Astrocyte of the cerebellum (primary cell): ENCODE measurements at places on chromosomes 3 and 15.

GRCh38 chr3:39222462-39222861, 30.1 kb upstream of the XIRP1 start:
- no peak for DNase-seq

DNA sequence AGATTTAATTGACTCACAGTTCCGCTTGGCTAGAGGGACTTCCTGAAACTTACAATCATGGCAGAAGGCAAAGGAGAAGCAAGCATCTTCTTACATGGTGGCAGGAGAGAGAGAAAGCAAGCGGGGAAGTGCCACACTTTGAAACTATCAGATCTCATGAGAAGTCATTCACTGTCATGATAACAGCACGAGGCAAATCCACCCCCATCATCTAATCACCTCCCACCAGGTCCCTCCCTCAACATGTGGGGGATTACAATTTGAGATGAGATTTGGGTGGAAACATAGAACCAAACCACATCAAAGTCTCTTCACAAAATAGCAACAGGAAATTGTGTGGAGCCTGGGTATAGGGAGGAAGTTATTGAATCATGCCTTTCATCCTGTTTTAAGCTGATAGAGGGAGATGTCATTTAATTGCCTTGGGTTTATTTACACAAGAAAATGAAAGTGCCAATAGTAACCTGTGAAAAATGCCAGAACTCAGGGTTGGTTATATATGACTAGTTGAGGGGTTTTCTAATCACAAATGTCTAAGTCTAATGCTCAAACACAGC, 624.8 kb upstream of the LMCD1 start:
- no peak for DNase-seq

GRCh38 chr3:57160076-57160764, 4.9 kb downstream of the IL17RD start:
- no peak for DNase-seq

GRCh38 chr15:92751528-92751927, 96.0 kb upstream of the FAM174B start:
- no peak for DNase-seq

DNA sequence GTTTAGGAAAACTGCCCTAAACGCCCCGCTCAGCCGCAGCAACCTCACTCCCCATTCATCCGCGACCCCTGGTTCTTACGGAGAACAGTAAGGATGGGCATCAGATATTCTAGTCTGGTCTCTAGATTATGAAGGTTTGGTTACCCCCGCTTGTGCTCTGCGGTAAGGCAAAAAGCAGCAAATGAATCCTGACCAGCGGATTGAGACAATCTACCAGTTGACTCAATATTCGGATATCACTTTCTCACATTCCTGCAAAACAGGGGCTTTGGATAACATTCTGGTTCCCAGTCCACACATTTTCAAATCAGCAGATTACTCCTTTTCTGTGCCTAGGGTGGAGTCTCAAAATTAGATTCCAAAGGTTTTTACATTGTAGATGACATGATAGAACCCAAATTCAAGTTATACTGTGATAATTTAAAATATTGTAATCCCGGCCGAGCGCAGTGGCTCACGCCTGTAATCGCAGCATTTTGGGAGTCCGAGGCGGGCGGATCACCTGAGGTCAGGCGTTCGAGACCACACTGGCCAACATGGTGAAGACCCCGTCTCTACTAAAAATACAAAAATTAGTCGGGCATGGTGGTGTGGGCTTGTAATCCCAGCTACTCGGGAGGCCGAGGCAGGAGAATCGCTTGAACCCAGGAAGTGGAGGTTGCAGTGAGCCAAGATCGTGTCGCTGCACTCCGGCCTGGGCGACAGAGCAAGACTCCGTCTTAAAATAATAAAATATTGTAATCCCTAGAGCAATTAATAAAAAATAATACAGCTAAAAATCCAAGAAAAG, 1.1 kb upstream of the CYFIP1 start:
- DNase-seq: no peak

- no peak for DNase-seq
These were observed 236.3 kb downstream of the MEX3B start for GRCh38 chr15:81809543-81809942.

- no peak for DNase-seq
These were observed 32.8 kb downstream of the ZBTB38 start for GRCh38 chr3:141401095-141401494.

GRCh38 chr15:39265261-39265660, 315.6 kb upstream of the THBS1 start:
- DNase-seq: no peak

- DNase-seq: peak; percentile 22
These were observed 25.9 kb downstream of the GALNT15 start for GRCh38 chr3:16200411-16200810.

DNA sequence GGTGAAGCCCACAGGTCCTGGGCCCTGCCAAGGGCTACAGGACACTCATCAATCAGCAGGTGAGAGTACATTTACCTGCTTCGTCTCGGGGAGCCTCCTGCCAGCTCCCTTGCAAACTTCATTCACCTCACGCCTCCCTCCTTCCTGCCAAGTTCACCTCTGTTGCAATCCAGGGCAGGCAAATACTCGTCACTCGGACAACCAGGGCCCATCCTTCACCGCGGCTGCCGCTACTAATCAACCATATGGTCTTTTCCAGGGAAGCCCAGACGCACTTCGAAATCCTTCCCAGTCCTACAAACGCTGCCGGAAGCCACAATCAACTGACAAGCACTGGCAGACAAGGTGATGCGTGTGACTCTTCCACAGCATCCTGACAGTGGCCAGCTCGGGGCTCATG, 200.7 kb upstream of the NSMCE3 start:
- no peak for DNase-seq

- no peak for DNase-seq
These were observed 70.2 kb downstream of the MYRIP start for GRCh38 chr3:39879581-39879980.

DNA sequence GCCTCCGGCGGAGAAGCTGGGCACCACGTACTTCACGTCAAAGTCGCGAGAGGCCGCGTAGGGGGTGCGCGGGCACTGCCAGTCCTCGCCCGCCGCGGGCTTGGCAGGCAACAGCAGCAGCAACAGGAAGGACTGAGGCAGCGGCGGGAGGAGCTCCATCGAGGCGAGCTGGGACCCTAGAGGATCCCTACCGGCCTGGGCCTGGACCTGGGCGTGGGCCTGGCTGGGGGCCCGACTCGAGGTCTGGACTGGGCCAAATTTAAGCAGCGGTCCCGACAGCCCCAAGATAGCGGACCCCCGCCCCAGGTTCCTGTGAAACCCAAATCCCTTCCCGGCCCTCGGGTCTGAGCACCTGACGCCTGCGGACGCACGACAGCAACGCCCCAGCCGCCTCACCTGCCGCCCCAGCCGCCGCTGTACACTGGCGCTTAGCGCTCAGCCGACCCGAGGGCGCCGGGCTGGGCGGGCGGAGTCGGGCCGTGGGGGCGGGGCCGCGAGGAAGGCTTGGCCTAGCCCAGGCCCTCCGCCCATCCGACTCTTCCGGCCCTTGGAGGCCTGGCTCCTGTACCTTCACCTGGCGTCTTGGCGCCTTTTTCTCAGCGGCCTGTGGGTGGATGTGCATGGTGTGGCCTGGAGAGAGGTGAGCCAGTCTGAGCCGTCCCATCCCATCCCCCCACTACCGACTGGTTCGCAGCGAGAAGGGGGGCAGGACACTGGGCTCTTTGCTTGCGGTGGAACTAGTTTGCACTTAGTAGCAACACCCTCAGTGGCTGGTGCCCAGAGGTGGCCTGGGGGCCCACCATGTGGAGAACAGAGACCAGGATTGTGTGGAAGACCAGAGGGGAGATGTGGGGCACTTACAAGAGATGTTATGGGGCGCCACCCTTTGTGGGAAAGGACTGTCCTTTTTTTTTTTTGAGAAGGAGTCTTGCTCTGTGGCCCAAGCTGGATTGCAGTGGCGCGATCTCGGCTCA, at the start of gene MST1R:
MST1R (minus strand) TSS at position 423 of the 974 bp plus-strand sequence; CDS start at position 159, 264 bp downstream.
- no peak for DNase-seq

GRCh38 chr3:186098740-186099139, 10.1 kb downstream of the ETV5 start:
- no peak for DNase-seq

DNA sequence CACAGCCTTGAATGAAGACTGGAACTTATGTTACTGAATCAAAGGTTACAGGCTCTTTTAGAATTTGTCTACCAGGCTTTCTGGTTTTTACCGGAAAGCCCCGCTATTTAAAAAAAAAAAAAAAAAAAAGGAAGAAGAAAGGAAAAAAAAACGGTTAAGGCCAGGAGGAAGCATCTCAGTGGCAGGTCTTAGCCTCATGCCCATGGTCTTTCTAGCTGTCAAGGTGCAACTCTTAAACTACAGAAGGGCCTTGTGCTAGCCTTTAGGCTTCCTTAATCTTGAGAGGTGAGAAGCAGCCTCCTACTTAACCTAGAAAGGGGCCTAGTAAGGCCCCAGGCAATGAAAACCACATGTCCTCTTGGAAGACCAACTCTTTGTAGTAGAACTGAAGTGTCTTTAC, 77.5 kb downstream of the TBC1D5 start:
- DNase-seq: no peak

- DNase-seq: peak; percentile 60
These were observed 49.5 kb upstream of the SLC9A9 start for GRCh38 chr3:143897576-143898295.

- DNase-seq: peak; percentile 34
These were observed 569.6 kb upstream of the ROBO2 start for GRCh38 chr3:76470285-76470684.

DNA sequence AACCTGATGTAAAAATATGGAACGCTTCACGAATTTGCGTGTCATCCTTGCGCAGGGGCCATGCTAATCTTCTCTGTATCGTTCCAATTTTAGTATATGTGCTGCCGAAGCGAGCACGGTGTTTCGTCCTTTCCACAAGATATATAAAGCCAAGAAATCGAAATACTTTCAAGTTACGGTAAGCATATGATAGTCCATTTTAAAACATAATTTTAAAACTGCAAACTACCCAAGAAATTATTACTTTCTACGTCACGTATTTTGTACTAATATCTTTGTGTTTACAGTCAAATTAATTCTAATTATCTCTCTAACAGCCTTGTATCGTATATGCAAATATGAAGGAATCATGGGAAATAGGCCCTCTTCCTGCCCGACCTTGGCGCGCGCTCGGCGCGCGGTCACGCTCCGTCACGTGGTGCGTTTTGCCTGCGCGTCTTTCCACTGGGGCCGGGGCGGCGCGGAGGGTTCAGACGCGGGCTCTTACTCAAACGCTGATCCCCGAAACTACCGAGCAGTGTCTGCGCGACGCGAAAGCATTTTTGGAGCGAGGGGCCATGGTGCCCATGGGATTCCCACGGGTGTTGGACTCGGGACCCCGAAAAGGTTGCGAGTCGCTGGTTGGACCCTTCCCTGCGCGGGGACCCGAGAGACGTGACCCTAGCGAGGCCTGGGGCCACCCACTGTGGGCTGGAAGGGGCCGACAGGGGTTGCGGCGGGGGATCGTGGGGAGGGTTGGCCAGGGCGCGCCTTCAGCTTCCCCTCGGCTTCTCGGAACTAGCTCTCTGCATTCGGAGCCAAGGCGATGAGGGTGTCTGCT, at the start of gene RNU6-1:
RNU6-1 (minus strand) TSS at position 117 of the 820 bp plus-strand sequence.
- peak; percentile 76 for DNase-seq

DNA sequence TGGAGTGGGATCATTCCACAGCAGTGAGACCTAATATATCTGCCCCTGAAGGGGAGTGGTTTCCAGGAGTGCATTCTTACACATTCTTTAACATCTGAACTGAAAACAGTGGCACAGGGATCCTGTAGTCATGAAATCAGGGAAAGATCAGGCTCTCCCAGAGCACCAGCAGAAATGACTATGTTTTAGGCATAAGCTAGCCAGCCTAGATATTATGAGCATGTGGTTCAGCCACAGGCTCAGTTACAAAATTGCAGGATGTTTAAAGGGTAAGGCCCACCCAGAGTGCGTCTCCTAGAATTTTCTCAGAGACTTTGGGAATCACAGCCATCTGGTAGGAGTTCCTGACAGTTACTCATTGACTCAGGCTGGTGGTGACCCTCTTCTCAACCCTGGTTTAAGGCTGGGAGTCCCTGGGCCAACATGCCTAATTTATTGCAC, 20.9 kb downstream of the FSTL1 start:
- no peak for DNase-seq

- no peak for DNase-seq
These were observed 75.0 kb upstream of the CNTN6 start for GRCh38 chr3:1017870-1018269.

DNA sequence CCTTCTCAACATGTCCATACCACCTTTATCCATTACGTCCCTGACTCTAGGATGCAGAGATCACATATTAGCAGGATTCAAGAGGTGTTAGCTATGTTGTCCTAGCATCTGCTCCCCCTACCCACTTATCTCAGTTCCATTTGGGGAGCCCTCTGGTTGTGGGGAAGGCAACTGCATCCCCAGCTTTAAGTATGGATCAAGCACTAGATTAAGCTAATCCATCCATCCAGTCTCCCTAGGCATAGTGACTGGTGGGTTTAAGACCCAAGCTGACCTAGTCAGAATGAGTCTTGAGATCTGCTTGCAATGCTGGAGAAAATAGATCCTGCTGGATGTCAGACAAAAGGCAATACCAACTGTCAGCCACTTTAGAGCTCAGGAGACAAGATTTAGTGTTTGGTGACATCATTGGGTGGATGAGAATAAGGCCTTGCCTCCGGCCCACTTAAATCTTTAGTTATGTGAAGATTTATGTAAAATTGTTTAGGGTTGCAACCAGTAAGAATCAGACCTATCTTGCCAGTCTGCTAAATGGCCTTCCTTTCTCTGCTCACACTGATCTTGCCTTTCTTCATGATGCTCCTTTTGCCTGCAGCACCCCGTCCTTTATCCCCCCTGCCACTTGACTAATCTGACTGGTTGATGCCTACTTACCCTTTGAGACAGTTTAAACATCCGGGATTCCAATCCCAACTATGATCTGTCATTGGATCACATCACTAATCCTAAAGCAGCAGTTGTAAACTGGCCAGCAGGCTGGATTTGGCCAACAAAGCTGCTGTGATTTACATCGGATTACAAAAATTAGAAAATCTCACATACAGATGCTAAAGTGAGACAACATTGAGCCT, 2.1 kb upstream of the ISY1 start:
- no peak for DNase-seq

GRCh38 chr15:101024073-101024695, 105.0 kb downstream of the LRRK1 start:
- peak; percentile 62 for DNase-seq

GRCh38 chr3:125403789-125404188, 28.7 kb upstream of the ZNF148 start:
- no peak for DNase-seq

GRCh38 chr15:45434078-45434567, 55.8 kb upstream of the GATM start:
- no peak for DNase-seq

GRCh38 chr3:89851974-89852621, 744.7 kb downstream of the EPHA3 start:
- peak; percentile 16 for DNase-seq

DNA sequence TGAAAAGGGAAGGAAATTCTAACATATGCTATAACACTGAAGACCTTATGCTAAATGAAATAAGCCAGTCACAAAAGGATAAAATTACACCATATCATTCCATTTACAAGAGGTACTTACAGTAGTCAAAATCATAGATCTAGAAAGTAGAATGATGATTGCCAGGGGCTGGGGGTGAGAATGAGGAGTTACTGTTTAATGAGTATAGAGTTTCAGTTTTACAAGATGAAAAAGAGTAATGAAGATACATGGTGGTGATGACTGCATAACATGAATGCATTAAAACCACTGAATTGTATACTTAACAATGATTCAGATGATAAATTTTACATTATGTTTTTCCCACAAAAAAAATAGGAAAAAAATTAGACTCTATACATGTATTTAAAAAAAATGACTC, 152.6 kb downstream of the SCAPER start:
- no peak for DNase-seq

GRCh38 chr3:146543461-146544001, 876 bp downstream of the PLSCR1 start:
- DNase-seq: no peak

GRCh38 chr3:25424614-25425013, 3.4 kb upstream of the RARB start:
- DNase-seq: no peak
